ENCODE measurements at places on chromosomes 13 and 19.

DNA sequence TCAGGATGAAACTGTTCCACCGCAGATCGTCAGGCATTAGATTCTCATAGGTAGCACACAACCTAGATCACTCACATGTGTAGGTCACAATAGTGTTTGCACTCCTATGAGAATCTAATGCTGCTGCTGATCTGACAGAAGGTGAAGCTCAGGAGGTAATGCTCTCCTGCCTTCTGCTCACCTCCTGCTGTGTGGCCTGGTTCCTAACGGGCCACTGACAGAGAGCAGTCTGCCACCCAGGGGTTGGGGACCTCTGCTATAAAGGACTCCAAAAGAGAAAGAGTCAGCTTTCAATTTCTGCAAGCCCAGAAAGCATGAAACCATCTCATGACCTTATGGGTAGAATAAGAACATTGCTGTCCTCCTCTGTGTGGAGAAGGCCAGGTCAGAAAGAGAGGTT is 43.5 kb upstream of the PCCA start:
- DNase-seq, result no peak

- no peak for DNase-seq
Observed at GRCh38 chr19:13831537-13832467, 36.6 kb downstream of the ZSWIM4 start.

GRCh38 chr13:26660185-26660584 is 100.4 kb downstream of the GPR12 start:
- no peak for DNase-seq

GRCh38 chr19:3614858-3615505 is 8.3 kb upstream of the TBXA2R start:
- DNase-seq, result no peak

DNA sequence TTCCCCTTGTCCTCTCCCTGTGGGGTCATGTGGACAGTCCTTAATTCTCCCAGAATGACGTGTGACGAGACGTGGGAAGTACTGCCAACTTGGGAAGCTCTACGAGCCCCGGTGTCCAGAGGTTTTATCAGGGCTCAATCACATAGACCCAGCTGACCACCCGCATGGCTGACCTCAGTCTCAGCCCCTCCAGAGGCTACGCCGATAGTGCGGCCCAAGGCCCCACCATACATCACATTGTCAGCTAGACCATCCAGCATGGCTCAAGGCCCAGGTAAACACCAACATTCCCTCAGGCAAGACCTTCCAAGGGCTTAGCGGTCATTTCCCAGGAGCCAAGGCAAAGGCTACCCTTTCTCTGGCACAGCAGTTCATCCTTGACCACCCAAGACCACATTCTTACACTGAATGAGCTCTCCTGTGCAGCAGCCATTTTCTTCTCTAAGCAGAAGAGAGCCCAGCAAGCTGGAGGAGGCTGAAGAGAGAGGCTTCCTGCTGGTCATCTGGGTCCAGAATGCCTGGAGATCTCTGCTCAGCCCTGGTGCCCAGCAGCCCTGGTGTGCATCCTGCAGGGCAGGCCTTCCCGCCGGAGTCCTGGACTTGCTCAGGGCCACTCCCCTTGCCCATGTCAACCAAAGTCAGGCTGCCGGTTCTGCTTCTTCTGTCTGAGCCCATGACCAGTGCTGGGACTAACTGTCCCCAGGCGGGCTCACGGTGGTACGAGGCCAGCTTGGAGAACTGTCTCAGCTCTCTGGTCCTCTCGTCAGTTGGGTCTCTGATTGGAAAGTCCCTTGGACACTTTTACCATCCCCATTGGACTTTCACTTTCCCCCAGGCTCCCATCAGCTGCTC is 7.9 kb upstream of the F10 start:
- no peak for DNase-seq

GRCh38 chr13:112058519-112058873 is 8.5 kb upstream of the SOX1 start:
- no peak for DNase-seq

DNA sequence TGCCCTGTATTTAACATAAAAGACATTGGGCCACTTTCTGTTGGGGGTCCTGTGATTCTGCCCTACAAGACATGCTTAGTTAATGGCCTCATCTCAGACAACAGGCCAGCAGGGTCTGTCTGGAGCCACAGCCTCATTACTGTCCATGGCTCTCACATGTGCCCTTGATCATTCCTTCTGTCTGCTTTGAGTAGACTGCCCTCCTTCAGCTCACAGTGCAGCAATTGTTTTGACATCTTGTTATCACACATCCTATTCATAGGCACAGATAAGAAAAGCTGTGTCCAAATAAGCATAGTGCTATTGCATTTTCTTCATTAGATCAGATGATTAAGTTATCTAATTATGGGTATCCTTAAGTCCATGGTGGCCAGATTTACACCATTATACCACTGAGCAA is 127.9 kb downstream of the KCTD12 start:
- no peak for DNase-seq

GRCh38 chr19:43651758-43652545 is 12.3 kb upstream of the CADM4 start:
- DNase-seq, result peak; percentile 54

GRCh38 chr13:51998723-51999509 is 12.3 kb downstream of the ATP7B start:
- DNase-seq, result no peak

DNA sequence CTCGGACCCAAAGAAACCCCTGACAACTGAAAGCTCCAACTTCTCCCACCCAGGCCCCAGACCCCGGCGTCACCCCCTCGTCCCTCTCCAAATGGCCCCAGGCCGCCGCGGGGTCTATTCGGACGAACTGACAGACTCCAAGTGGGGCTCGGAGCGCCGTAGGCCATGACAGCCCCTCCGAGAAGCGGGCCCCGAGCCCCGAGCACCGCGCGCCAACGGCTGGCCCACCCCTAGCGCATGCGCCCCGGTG is 360 bp downstream of the DDX39A start:
- DNase-seq, result peak; percentile 88

GRCh38 chr13:26759907-26760831 is at the start of gene GPR12:
Gene GPR12 (minus strand): TSS chr13:26760786. CDS start chr13:26759827, 959 bp downstream.
- no peak for DNase-seq
